ENCODE measurements at places on chromosomes 4 and X.

DNA sequence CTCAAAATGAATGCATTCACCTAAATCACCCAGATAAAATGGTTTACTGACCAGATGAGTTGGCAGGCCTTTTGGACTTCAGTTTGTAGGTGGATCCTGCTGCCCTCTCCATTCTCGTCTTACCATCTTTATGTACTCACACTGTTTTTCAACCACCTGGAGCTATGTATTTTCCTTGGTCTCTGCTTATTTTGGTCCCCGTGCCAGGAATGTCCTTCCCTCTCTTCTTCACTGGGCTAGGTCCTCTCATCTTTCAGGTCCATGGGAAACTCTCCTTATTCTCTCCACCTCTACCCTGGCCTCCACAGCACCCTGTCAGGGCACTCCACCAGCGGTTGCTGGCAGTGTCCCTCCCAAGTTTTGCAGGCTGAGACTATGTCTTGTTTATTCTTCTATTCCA lies 2.6 kb downstream of the GPRIN3 start:
- H3K4me3 ChIP-seq = peak overlapping the region; percentile 80
- H3K36me3 ChIP-seq = no peaks in the 10 kb centered on the region
- peak overlapping the region; percentile 73 for H3K27ac ChIP-seq
- no peaks in the 10 kb centered on the region for H3K27me3 ChIP-seq

GRCh38 chr4:79497001-79497400 lies 89.0 kb upstream of the GK2 start:
- H3K4me1 ChIP-seq = no peaks in the 10 kb centered on the region
- H3K36me3 ChIP-seq = no peaks in the 10 kb centered on the region
- H3K27me3 ChIP-seq = no peaks in the 10 kb centered on the region
- no peak overlapping the region for H3K27ac ChIP-seq
- DNase-seq = no peak
- no peak overlapping the region for H3K4me3 ChIP-seq

DNA sequence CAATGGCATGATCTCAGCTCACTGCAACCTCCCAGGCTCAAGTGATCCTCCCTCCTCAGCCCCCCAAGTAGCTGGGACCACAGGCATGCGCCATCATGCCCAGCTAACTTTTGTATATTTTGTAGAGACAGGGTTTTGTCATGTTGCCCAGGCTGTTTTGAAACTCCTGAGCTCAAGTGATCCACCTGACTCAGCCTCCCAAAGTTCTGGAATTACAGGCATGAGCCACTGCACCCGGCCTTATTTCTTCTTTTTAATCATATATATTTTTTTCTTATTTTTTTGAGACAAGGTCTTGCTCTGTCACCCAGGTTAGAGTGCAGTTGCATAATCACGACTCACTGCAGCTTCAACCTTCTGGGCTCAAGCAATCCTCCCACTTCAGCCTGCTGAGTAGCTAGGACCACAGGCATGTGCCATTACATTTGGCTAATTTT lies 184.0 kb downstream of the TSPAN5 start:
- H3K27ac ChIP-seq = no peak overlapping the region
- no peaks in the 10 kb centered on the region for H3K4me1 ChIP-seq
- H3K27me3 ChIP-seq = no peaks in the 10 kb centered on the region
- H3K36me3 ChIP-seq = no peaks in the 10 kb centered on the region
- no peak for DNase-seq
- H3K4me3 ChIP-seq = no peak overlapping the region

DNA sequence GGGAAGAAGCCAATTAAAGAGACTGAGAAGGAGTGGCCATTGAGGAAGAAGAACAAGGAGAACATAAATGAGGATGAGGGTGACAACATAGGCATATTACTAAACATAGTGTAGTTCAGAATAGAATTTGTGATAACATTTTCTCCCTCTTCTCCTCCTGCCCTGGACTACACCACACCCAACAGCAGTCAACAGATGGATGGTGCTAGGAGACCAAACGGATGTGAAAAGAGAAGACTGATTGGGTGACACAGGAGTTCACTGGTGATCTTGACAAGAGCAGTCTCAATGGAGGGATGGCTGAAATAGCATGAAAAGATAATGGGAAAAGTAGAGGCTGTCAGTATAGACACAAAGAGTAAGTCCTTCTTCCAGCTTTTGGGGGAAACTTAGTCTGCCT lies 226.5 kb upstream of the FGF13 start:
- H3K4me1 ChIP-seq = no peaks in the 10 kb centered on the region
- H3K4me3 ChIP-seq = no peak overlapping the region
- no peaks in the 10 kb centered on the region for H3K36me3 ChIP-seq
- DNase-seq = no peak

DNA sequence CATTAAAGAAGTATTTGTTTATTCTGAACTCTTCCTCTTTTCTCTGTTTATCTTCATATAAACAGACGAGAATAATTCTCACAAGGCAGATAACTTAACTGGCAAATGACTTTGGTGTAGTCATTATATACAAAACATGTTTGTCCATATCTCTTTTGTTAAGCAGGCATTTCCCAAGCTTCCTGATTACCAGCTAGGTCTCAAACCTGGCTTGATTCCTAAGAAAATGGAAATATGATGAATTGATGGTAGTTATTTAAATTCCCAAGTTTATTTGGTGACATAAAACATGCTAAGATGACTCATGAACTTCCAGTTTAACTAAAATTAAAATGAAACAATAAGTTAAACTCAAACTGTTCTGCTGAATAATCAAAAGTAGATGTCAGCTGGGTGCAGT lies 96.8 kb downstream of the ARSJ start:
- H3K4me3 ChIP-seq = no peak overlapping the region
- no peak for DNase-seq
- H3K27me3 ChIP-seq = no peaks in the 10 kb centered on the region
- H3K36me3 ChIP-seq = no peaks in the 10 kb centered on the region

DNA sequence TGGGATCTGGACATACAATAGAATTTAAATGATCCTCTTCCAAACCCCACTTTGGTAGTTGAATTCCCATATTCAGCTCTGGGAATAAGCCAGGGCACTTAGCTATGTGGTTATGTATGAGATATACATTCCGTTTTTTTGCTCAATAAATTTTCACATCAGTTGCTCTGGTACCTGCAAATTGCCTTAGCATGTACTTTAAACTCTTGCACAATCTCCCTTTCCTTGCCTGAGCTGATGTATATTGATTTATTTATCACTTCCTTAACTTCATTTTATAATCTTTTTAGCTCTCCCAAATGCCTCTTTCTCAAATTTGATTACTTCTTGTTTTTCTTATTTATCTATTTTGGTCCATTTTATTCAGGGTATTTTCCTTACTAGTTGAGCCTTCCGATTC lies 90.1 kb upstream of the AGA start:
- H3K27me3 ChIP-seq = no peaks in the 10 kb centered on the region
- no peak for DNase-seq
- no peaks in the 10 kb centered on the region for H3K36me3 ChIP-seq
- no peak overlapping the region for H3K4me3 ChIP-seq
- H3K27ac ChIP-seq = no peak overlapping the region

DNA sequence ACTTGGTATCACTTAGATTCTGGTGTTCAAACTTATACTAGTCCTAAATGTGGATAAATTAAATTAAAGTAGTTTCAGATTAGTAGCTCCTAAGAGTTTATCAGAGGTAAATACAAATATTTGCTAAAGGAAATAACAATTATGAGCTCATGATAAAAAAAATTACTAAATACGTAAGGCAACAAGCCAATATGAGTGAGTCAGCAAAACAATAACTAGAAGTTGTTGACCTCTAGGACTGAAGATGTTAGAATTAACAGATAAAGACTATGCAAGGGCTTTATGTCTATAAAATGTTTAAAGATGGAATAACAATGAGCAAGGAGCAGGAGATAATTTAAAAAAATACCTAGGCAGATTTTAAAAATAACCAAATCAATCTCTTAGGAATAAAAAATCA lies 195.8 kb downstream of the CLCN4 start:
- no peak overlapping the region for H3K27ac ChIP-seq
- DNase-seq = no peak
- no peaks in the 10 kb centered on the region for H3K4me1 ChIP-seq
- H3K36me3 ChIP-seq = no peaks in the 10 kb centered on the region
- no peak overlapping the region for H3K4me3 ChIP-seq

GRCh38 chrX:42460706-42461105 lies 317.3 kb downstream of the PPP1R2C start:
- no peaks in the 10 kb centered on the region for H3K27me3 ChIP-seq
- DNase-seq = no peak
- H3K27ac ChIP-seq = no peak overlapping the region
- H3K36me3 ChIP-seq = no peaks in the 10 kb centered on the region
- H3K4me3 ChIP-seq = no peak overlapping the region

- H3K4me3 ChIP-seq = no peak overlapping the region
- no peaks in the 10 kb centered on the region for H3K36me3 ChIP-seq
- H3K27ac ChIP-seq = no peak overlapping the region
- H3K27me3 ChIP-seq = no peaks in the 10 kb centered on the region
- DNase-seq = no peak
Measured at GRCh38 chr4:188262464-188262863, 123.2 kb downstream of the TRIML1 start.

DNA sequence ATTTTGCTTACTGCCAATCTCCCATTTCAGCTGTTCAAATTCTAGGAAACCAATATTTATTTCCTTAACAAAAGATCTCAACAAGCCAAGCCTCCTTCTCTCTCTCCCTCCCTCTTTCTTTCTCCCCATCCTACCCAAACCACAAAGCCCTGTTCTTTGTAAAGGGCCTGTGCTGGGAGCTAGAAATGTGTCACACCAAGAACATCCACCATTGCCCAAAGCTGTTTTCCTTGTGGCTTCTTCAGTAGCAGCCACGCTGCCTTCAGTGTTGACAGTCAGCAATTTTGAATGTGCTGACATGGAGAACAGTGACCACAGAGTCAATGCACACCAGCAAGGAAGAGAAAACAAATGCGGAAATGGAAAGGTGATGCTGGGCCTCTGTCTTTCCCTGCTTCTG lies 203.0 kb downstream of the MAML3 start:
- no peaks in the 10 kb centered on the region for H3K36me3 ChIP-seq
- no peaks in the 10 kb centered on the region for H3K27me3 ChIP-seq
- no peak overlapping the region for H3K27ac ChIP-seq
- no peaks in the 10 kb centered on the region for H3K4me1 ChIP-seq
- DNase-seq = no peak
- H3K4me3 ChIP-seq = no peak overlapping the region

- H3K4me1 ChIP-seq = no peaks in the 10 kb centered on the region
- H3K4me3 ChIP-seq = no peak overlapping the region
- no peak for DNase-seq
- H3K36me3 ChIP-seq = peaks cover 5% of the 10 kb centered on the region
Measured at GRCh38 chr4:122341886-122342285, 36.9 kb upstream of the ADAD1 start.

DNA sequence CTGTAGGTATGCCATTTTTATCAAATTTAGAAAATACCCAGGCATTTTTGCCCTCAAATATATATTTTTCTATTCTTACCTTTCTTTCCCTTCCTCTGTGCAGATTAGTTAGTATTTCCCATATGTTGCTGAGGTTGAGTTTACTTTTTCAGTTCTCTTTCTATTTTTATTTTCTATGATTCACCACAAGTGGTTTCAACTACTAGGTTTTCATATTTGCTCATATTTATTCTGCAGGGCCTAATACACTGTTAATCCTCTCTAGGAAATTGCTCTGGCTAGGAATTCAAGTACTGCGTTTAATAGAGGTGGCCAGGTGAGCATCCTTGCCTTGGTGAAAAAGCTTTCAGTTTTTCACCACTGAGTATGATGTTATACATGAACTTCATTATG lies 1535.3 kb upstream of the PCDH10 start:
- no peaks in the 10 kb centered on the region for H3K36me3 ChIP-seq
- no peaks in the 10 kb centered on the region for H3K27me3 ChIP-seq
- H3K4me3 ChIP-seq = no peak overlapping the region
- no peak overlapping the region for H3K27ac ChIP-seq
- no peak for DNase-seq

GRCh38 chrX:102067966-102068723 lies 57.3 kb upstream of the TCEAL2 start:
- no peak overlapping the region for H3K4me3 ChIP-seq
- no peaks in the 10 kb centered on the region for H3K36me3 ChIP-seq
- no peaks in the 10 kb centered on the region for H3K4me1 ChIP-seq
- no peak for DNase-seq
- H3K27me3 ChIP-seq = no peaks in the 10 kb centered on the region
- no peak overlapping the region for H3K27ac ChIP-seq

- H3K27ac ChIP-seq = no peak overlapping the region
- no peaks in the 10 kb centered on the region for H3K27me3 ChIP-seq
- no peaks in the 10 kb centered on the region for H3K4me1 ChIP-seq
- no peak overlapping the region for H3K4me3 ChIP-seq
- no peak for DNase-seq
- peaks cover 3% of the 10 kb centered on the region for H3K36me3 ChIP-seq
Measured at GRCh38 chr4:150890246-150890645, 124.8 kb downstream of the LRBA start.

Measured in kidney (tissue), 22 donors.